ENCODE measurements at places on chromosomes 5 and 9. TPM values are rescaled to one million over a fixed set of nuclear protein-coding genes. Genes with fewer than 3 reads are reported as not detected.
A peak's percentile ranks its signal among the peaks of the same experiment; 100 is the strongest.

Gene INSL4
- not detected for total RNA-seq

Gene NR2F1
- 0.37 TPM for total RNA-seq

Gene PCDHGB4
- total RNA-seq: 40.8 TPM

Gene TLX3
- total RNA-seq: 161 TPM

Gene LCN10
- not detected for total RNA-seq

Gene GABRA6
- total RNA-seq: not detected

Gene FBLL1
- total RNA-seq: 66.2 TPM

Gene PCDHGA7
- total RNA-seq: 4.2 TPM

Gene FCN1
- total RNA-seq: not detected

Gene MCIDAS
- total RNA-seq: not detected

Gene CER1
- total RNA-seq: 3.0 TPM

Gene ST8SIA4
- total RNA-seq: 12.6 TPM

Gene RNF130
- 104 TPM for total RNA-seq

Gene FREM1
- total RNA-seq: 1.7 TPM

Gene STPG3
- not detected for total RNA-seq

GRCh38 chr9:105633411-105633810 lies 28.8 kb upstream of the TAL2 start:
- peaks cover 2% of the 10 kb centered on the region for H3K4me1 ChIP-seq
- H3K27me3 ChIP-seq: no peaks in the 10 kb centered on the region
- no peak overlapping the region for H3K27ac ChIP-seq
- DNase-seq: no peak
- no peak overlapping the region for H3K4me3 ChIP-seq
- H3K36me3 ChIP-seq: no peaks in the 10 kb centered on the region

- H3K4me3 ChIP-seq: peak overlapping the region; percentile 20
- H3K27ac ChIP-seq: peak overlapping the region; percentile 48
- H3K27me3 ChIP-seq: peaks cover 10% of the 10 kb centered on the region
- H3K4me1 ChIP-seq: peaks cover 9% of the 10 kb centered on the region
Measured at GRCh38 chr9:137373611-137373980, 49.4 kb downstream of the EXD3 start.

DNA sequence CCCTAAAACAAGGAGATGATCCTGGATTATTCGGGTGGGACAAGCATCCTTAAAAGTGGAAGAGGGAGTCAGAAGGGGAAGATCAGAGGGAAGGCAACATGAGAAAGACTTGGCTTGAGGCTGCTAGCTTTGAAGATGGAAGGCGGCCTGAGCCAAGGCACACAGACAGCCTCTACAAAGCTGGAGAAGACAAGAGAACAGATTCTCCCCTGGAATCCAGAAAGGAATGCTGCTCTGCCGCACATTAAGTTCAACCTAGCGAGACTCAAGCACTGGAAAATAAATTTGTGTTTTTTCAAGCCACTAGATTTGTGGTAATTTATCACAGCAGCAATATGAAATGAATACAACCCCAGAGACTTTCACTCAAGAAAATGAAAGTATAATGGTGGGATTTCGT lies 17.9 kb downstream of the SLC36A3 start:
- DNase-seq: no peak
- H3K27me3 ChIP-seq: no peaks in the 10 kb centered on the region
- H3K36me3 ChIP-seq: no peaks in the 10 kb centered on the region
- no peak overlapping the region for H3K4me3 ChIP-seq

- H3K36me3 ChIP-seq: no peaks in the 10 kb centered on the region
- peaks cover 48% of the 10 kb centered on the region for H3K4me1 ChIP-seq
- DNase-seq: peak; percentile 97
- peak overlapping the region; percentile 79 for H3K4me3 ChIP-seq
Measured at GRCh38 chr9:129495620-129496472, 125.1 kb downstream of the C9orf50 start.

- H3K4me3 ChIP-seq: no peak overlapping the region
- H3K27ac ChIP-seq: no peak overlapping the region
- peak; percentile 70 for DNase-seq
- H3K4me1 ChIP-seq: peaks cover 4% of the 10 kb centered on the region
- H3K36me3 ChIP-seq: no peaks in the 10 kb centered on the region
Measured at GRCh38 chr9:21709464-21710058, 92.9 kb upstream of the MTAP start.

- peaks cover 5% of the 10 kb centered on the region for H3K36me3 ChIP-seq
- H3K4me3 ChIP-seq: no peak overlapping the region
- peaks cover 4% of the 10 kb centered on the region for H3K27me3 ChIP-seq
Measured at GRCh38 chr5:157115502-157115901, 6.7 kb upstream of the HAVCR2 start.

- no peak for DNase-seq
- H3K36me3 ChIP-seq: no peaks in the 10 kb centered on the region
- H3K4me1 ChIP-seq: peaks cover 5% of the 10 kb centered on the region
- no peak overlapping the region for H3K4me3 ChIP-seq
Measured at GRCh38 chr5:173689171-173689736, 72.8 kb upstream of the BOD1 start.

DNA sequence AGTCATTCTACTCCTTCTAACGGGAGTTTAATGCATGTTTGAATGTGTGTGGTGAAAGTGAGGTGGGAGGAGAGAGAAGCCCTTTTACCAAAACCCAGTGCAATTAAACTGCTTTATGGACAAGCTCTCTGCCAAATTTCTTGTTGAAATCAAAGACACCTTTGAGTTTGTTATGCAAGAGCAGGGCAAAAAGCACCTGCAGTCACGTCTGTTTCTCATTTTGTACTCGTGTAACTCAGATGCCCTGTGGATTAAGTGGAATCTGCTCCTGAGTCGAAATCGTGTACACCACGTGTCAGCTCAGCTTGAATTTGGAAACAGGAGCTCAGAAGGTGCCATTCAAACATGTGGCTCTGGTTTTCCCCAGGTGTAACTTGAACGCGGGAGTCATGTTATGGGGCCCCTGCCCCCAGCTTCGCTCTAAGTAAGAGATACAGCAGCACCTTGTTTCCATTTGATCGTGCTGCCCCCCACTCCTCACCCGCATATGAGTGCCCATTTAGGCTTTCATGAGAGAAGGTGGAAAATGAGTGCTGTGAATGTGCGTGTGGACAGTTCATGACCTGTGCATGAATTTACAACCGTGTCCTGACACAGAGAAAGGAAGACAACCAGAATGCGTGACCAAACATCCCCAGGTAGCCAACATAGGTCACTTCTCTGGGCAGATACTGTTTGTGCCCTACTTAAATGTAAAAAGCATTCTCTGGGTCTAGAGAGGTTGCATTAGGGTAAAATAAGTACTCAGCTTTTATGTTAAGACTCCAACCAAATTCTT lies 347.0 kb upstream of the SLC30A5 start:
- no peak for DNase-seq
- no peaks in the 10 kb centered on the region for H3K4me1 ChIP-seq
- H3K36me3 ChIP-seq: no peaks in the 10 kb centered on the region
- H3K4me3 ChIP-seq: no peak overlapping the region
- H3K27ac ChIP-seq: no peak overlapping the region
- peaks cover 5% of the 10 kb centered on the region for H3K27me3 ChIP-seq

DNA sequence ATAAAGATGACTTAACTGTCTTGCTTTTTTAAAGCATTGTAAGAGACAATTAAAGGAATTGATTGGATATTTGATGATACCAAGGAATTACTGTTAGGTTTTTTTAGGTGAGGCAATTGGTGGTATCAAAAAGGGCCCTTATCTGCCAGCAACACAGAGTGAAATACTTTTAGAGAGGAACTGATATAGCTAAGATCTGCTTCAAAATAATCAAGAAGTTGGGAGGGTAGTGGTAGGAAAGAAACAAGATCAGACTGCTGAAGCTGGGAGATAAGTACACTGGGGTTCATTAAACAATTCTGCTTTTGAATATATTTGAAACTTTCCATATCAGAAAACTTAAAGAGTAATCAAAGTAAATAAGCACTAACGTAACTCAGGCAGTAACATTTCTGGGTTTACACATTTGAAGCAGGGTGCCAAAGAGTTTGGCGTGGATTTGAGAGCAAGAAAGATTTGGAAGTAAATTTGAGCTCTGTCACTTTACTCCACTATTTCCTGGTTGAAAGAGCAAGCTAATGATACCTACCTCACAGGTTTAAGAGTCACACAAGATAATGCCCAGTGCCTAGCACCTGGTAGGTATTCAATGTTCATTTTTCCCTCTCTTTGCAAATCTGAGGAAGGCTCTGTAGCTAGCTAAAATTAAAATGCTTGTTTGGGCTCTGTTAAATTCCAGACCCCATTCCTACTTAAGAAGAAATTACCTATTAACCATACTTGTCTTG lies 6.9 kb downstream of the ERMP1 start:
- H3K27ac ChIP-seq: no peak overlapping the region
- no peak for DNase-seq
- peaks cover 2% of the 10 kb centered on the region for H3K27me3 ChIP-seq
- no peaks in the 10 kb centered on the region for H3K4me1 ChIP-seq
- no peaks in the 10 kb centered on the region for H3K36me3 ChIP-seq

DNA sequence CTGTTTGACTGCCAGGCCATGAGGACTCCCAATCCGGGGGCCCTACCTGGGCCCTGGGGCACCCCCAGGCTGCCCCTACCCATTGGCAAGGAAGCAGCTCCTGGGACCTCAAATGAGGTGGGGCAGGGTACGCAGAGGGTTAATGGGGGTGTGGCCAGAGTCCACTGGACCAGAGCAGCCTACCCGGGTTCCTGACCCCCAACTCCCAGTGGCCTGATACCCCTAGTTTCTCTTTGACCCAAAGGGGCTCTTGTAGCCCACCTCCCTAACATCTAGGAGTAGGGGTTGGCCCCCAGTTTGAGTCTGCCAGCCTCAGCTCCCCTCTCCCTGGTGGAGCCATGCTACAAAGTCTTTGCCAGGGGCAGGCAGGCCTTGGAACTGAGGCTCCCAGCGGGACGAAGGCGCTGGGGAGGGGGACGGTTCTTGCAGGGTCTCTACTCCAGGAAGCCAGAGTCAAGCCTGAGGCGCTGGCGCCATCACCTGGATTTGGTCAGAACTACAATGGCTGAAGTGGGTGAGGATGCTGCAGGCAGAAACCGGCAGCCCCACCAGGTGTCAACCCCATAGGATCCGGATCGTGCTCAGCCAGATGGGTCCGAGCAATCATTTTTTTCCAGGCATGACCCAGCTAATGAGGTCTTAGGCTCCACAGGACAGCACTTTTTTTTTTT lies 8.4 kb upstream of the CERCAM start:
- peaks cover under 1% of the 10 kb centered on the region for H3K27me3 ChIP-seq
- peak; percentile 98 for DNase-seq
- no peaks in the 10 kb centered on the region for H3K36me3 ChIP-seq
- H3K27ac ChIP-seq: no peak overlapping the region

- peak; percentile 69 for DNase-seq
- peaks cover 47% of the 10 kb centered on the region for H3K4me1 ChIP-seq
- H3K36me3 ChIP-seq: peaks cover 10% of the 10 kb centered on the region
- H3K4me3 ChIP-seq: peak overlapping the region; percentile 46
- H3K27ac ChIP-seq: peak overlapping the region; percentile 75
Measured at GRCh38 chr9:135134268-135135022, 47.0 kb downstream of the OLFM1 start.

GRCh38 chr5:8060953-8061429 lies 192.0 kb downstream of the MTRR start:
- no peaks in the 10 kb centered on the region for H3K36me3 ChIP-seq
- H3K27ac ChIP-seq: peak overlapping the region; percentile 100
- peak; percentile 40 for DNase-seq
- H3K4me1 ChIP-seq: peaks cover 58% of the 10 kb centered on the region

- no peak for DNase-seq
- H3K27ac ChIP-seq: no peak overlapping the region
- peaks cover 4% of the 10 kb centered on the region for H3K27me3 ChIP-seq
Measured at GRCh38 chr5:133455676-133456075, 156.7 kb downstream of the FSTL4 start.

GRCh38 chr5:146345578-146346366 lies 7.1 kb downstream of the POU4F3 start:
- DNase-seq: peak; percentile 55
- H3K4me1 ChIP-seq: peaks cover 11% of the 10 kb centered on the region
- H3K27me3 ChIP-seq: peaks cover 36% of the 10 kb centered on the region
- H3K4me3 ChIP-seq: peak overlapping the region; percentile 85
- H3K27ac ChIP-seq: peak overlapping the region; percentile 17

DNA sequence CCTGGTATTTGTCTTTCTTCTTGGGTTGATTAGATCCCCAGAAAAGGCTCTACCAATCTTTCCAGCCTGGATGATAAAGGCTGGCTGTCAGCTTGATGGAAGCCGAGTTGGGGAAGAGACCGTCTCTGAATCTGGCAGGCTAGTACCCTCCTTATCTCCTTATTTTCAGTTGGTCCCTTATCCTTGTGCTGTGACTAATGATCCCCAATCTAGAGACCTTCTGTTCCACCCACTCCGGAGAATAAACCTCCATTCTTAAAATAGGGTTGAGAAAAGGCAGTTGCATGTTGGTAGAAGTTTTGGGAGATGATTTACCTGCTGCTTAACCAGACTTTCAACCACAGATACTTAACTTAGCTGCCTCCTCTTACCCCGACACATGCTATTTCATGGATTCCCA lies 52.3 kb downstream of the PRKACG start:
- H3K4me3 ChIP-seq: no peak overlapping the region
- no peaks in the 10 kb centered on the region for H3K4me1 ChIP-seq
- no peak for DNase-seq

GRCh38 chr5:168656633-168657032 lies 77.5 kb upstream of the PANK3 start:
- no peak overlapping the region for H3K4me3 ChIP-seq
- H3K27ac ChIP-seq: no peak overlapping the region
- DNase-seq: no peak
- H3K27me3 ChIP-seq: peaks cover 8% of the 10 kb centered on the region
- H3K36me3 ChIP-seq: no peaks in the 10 kb centered on the region

GRCh38 chr5:3715062-3715461 lies 119.4 kb downstream of the IRX1 start:
- no peak for DNase-seq
- no peak overlapping the region for H3K4me3 ChIP-seq
- no peaks in the 10 kb centered on the region for H3K27me3 ChIP-seq
- no peak overlapping the region for H3K27ac ChIP-seq

GRCh38 chr9:94639999-94640376 lies 670 bp upstream of the FBP1 start:
- H3K4me3 ChIP-seq: peak overlapping the region; percentile 84
- H3K27me3 ChIP-seq: peaks cover 21% of the 10 kb centered on the region
- peaks cover 8% of the 10 kb centered on the region for H3K36me3 ChIP-seq
- DNase-seq: no peak
- no peak overlapping the region for H3K27ac ChIP-seq
- H3K4me1 ChIP-seq: peaks cover 2% of the 10 kb centered on the region

DNA sequence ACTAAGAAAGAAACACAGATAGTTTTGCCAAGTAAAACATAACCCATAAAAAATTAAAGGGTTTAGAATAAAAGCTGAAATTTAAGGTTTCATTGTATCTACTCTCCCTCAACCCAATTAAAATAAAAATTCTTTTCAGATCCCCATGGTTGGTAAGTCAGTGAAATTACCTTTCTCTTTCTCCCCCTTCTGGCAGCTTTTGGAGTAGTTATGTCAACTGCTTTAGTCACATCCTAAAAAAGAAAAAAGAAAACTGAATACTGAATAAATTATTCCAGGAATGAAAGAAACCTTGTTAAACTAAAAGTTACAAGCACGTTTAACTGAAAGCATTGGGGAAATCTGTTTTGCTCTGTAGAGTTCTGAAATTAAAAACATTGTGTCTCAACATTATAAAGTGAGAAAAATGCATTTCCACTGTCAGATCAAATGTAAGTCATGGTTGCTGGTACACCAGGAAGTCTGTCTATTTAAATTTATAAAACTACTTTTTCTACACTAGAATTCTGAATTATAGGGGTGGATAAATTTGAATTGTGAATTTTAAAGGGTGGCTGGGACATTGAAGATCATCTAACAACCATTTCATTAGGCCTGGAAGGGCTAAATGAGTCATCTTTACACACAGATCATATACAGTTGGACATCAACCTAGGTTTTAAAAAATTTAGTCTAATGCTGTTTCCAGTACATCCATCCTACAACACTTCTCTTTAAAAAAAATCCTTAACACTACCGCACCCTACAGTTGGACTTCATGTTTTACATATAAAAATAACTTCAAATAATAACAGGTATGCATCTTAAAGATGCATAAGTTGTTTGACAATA lies 24.7 kb downstream of the PSIP1 start:
- H3K4me1 ChIP-seq: peaks cover 12% of the 10 kb centered on the region
- no peak for DNase-seq
- H3K27ac ChIP-seq: no peak overlapping the region
- H3K36me3 ChIP-seq: no peaks in the 10 kb centered on the region
